ENCODE measurements at places on chromosomes 7 and 10.

GRCh38 chr7:69217516-69218350 is 380.5 kb upstream of the AUTS2 start:
- DNase-seq: no peak

DNA sequence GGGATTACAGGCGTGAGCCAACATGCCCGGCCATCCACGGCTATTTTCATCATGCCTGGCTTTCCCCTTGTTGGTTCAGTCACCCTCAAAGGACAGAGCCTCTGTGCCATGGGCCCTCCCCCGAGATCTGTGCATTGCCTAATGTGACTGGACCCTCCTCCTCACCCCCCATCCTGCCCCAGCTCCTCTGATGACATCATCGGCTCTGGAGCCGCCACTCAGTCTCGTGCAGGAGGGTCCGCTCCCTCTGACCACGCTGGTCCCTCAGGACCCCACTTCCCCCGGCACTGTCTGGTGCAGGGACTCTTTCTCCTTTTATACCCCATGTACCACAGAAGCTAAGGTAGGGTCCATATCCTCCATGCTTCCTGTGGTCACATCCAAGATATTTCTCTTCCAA is 33.2 kb upstream of the BAIAP2L1 start:
- no peak for DNase-seq

DNA sequence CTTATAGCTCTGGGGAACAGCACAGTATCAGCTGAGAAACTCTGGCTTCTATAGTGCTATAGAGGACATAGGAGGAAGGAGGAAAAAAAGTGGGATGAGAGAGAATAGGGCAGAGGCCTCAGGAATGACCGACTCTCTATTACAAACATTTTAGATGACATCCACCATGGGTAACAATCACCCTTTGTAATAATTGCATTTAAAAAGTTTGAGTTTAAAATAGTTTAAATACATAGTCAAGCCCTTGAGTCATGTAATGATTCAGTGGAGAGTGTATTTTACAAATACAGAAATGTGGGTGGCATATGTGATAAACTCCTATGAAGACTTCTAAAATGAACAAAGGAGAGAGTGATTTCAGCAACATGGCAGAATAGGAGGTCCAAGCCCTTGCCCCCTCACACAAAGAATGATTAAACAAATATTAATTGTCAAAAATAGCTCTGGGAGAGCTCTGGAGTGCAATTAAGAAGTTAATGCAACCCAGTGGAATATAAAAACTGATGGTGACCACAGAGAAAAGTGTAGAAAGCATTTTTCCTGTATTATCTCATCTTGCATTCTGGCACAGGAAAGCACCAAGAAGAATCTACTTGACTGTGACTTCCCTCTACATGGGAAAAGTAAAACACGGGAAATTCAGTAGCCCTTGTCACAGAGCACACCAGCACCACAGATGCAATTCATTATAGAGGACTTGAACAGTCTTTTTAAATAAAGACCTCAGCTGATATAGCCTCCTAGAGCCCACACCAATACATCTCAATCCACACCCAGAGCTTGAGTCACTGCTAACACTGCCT is 569.0 kb upstream of the SORCS1 start:
- DNase-seq: no peak

DNA sequence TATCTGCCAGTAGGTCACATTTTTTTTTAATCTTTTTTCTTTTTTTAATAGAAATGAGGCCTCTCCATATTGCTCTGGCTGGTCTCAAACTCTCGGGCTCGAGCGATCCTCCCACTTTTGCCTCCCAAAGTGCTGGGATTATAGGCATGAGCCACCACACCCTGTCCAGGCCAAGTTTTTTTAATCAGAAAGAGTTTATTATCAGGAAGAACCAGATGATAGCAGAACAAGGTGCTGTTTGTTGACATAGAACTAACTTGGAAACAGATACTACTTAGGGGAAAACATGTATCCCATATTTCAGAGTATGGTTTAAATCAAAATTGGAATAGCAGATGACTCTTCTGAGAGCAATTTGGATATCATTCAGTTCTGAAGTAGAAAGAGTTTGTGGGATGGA is 118.6 kb downstream of the NRF1 start:
- no peak for DNase-seq

DNA sequence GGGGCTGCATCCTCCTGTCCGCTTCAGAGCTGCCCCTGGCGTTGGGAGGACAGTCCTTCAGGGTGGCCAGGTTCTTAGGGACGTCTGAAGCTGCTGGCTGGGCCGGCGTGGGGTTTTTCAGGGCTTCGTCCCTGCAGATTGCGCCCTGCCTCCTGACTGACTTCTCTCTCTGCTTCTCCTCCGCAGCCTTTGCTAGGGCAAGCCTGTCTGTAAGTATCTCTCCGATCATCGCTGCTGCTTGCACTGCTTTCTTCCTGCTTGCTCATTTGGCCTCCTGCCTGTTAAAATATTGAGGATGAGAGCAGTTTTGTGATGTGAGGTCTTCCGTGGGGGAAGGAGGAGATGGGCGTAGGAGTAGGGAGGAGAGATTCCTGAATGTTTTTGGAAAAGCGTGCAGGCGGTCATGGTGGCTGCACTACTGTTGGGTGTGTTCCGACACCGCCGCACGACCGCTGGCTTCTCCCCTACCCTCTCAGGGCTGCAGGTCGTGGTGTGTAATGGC is 25.3 kb downstream of the PFKFB3 start:
- DNase-seq: no peak

GRCh38 chr7:151571471-151571870 is 51.8 kb upstream of the RHEB start:
- no peak for DNase-seq

- no peak for DNase-seq
Measured at GRCh38 chr7:31692451-31692850, 5.4 kb downstream of the PPP1R17 start.

DNA sequence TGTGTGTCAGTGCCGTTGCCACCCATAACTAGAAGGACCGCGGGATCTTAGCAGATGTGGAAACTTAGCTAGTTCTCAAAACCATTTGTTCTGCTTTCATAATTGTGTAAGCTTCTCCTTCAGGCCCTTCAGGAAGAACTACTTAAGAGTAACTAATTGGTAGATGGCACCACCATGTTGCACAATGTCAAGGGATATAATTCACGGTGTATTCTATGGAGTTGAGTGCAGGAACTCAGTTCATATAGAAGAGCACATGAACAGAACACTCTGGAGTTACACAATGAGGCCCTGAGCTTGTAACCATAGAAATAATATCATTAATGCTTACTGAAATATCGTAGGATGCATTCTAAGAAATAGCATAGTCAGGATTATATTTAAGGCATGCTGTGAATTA is 126.5 kb upstream of the GAD2 start:
- no peak for DNase-seq

DNA sequence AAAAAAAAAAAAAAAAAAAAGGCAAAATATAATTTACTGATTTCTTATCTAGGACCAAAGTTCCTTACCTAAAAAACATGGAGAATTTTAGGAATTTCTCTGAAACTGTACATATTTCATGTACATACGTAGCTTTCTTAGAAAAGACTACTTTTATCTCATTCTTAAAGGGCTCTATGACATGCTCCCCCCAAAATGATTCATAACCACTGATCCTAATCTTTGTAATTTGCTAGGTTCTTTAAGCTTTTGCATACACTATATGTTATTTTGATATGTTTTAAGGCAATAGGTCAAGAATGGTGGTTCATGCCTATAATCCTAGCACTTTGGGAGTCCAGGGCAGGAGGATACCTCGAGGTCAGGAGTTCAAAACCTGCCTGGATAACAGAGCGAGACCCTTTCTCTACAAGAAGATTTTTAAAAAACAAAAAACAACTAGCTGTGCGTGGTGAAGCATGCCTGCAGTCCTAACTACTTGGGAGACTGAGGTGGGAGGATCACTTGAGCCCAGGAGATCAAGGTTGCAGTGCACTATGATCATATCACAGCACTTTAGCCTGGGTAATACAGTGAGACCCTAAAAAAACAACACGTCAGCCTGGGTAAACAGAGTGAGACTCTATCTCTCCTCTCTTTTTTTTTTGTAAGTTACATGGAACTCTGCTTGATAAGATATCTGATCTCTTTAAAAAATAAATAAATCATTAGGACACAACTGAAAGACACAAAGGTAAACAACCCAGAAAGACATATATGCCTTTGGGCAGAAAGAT is 54.8 kb downstream of the ATAD1 start:
- DNase-seq: no peak

DNA sequence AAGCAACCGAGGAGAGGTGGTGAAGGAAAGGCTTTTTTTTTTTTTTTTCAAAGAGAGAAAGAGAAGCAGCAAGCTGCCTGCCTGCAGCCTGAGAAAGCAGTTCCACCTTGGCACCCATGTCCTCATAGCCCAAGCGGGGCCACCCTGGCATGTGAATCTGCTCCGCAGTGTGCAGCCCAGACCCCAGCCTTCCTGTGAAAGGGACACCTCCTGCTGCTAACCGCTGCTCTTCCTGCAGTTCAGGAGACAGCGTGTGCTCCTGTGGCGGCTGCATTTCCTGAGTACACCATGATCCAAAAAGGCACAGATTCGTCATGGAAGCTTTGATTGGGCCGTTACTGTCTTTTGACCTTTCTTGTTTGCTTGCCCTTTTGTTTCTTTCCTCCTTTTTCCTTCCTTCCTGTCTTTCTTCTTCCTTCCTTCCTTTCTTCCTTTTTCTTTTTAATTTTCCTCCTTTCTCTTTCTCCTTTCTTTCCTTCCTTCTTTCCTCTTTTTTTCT is 38.1 kb downstream of the IKZF1 start:
- DNase-seq: no peak

DNA sequence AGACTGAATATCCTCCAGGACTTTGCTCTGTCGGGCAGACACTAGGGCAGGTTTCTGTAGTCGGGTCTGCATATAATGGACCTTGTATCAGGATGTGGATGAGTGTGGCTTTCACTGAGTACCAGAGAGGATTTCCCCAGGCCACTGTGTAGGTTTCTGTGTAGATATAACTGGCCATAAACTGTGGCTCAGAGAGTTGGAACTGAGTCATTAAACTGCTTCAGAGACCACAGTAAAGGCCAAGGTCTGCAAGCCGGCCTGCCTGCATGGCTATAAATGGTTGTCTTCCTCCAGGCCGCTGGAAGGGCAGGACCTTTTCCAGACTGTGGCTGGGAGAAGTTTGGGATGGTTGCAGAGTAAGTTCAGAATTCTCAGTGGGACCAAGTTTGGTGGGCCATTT is 16.9 kb downstream of the ZNF92 start:
- no peak for DNase-seq

DNA sequence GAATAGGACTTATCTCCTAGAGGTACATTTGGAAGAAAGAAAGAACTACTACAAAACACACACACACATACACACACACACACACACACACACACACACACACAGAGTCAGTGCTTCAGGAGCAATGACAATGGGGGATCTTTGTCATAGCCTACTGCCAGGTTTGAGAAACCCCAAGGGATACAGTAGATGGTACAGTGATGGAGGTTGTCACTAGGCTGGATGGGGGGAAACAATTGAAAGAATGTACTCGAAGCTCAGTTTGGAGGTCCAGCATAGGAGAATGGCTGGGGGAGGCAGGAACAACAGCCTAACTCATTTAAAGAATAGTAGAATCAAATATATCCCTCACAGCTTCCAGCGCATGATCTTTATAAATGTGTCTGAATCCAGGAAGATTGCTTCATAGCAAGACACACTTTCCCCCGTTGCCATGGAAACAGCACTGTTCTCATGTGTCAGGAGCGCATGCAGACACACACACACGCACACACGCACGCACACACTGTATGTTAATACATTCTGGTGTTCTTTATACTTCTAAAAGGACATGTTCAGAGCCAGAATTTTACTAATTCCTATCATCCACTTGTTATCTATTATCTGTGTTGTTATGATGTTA is 32.6 kb upstream of the ZNRF2 start:
- no peak for DNase-seq

DNA sequence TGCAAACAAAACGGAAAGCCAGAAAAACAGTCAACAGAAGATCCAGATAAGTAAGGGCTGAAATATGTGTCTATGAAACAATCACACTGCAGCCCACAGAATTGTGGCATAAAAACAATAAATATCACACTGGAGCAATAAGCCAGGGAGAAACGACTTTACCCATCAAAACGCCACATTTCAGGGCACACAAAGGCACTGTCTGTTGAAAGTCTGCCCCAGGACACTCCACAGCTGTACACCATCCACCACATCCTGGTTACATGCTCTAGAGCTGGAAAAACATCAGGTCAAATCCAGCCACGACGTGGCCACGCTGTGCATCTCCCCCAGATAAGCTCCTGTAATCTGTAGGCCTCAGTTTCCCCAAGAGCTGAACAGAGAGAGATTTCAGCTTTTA is 88.7 kb downstream of the COBL start:
- DNase-seq: no peak

GRCh38 chr10:4018054-4018511 is 233.1 kb upstream of the KLF6 start:
- DNase-seq: no peak

DNA sequence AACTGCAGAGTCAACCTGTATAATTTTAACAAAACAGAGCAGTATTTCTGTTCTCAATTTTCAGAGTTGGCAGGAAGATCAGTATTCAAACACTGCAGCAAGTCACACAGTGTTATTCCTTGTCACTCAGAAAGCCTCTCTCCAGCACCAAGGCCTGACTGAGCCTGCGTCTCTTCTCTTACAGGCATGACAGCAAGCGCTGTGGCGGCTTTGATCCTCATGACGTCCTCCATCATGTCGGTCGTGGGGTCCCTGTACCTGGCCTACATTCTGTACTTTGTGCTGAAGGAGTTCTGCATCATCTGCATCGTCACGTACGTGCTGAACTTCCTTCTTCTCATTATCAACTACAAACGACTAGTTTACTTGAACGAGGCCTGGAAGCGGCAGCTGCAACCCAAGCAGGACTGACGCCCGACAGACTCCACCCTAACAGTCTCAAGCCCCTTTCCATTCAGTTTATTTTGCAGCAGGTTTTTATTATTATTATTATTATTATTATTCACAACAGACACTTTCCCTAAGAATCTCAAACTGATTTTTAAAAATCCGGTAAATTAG is 28.0 kb downstream of the GUSB start:
- no peak for DNase-seq

DNA sequence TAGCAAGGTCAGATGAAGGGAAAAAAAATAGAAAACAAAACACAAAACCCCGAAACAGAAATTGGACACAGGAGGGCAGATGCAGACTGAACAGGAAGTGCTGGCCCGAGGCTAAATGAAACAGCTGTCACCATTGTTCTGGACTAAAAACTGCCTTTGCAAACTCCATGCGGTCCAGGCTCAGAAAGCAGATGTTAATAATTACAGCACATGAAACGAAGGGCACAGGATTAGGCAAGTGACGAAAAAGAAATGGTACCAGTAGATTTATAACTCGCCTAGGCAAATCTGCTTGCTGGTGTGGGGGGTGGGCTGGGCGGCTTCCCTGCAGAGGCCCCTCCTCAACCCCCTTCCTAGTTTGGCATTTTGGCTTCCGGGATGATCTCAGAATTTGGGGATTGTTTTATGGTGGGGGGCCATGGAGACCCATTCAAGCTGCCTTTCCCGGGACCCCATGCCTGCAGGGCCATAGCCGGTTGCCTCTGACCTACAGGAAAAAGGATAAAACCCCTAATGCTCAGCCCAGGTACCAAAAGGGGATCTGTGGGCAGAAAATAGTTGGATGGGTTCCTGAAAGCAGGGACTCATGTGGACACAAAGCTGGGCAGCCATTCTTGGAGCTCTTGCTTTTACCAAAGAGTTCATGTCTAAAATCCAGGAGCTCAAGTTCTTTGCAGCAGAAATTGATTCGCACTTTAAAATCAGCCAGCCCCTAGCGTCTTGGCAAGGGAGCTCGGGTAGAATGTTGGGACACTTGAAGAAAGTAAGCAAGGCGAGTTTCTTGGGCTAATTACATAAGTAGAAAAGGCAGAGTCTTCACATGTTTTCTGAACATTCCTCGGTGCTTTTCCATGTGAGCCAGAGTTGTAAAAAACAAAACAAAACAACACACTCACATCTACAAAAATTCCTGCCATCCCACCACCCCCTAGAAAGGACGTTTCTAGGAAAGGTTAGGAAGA is 39.0 kb upstream of the EMX2 start:
- DNase-seq: no peak
